Stimulated activated CD4-positive, alpha-beta T cell treated with anti-CD3 and anti-CD28 coated beads, TNF-alpha, amount 100 ng/mL, for 1 hour (primary cell): ENCODE measurements at places on chromosomes 12 and 14.

DNA sequence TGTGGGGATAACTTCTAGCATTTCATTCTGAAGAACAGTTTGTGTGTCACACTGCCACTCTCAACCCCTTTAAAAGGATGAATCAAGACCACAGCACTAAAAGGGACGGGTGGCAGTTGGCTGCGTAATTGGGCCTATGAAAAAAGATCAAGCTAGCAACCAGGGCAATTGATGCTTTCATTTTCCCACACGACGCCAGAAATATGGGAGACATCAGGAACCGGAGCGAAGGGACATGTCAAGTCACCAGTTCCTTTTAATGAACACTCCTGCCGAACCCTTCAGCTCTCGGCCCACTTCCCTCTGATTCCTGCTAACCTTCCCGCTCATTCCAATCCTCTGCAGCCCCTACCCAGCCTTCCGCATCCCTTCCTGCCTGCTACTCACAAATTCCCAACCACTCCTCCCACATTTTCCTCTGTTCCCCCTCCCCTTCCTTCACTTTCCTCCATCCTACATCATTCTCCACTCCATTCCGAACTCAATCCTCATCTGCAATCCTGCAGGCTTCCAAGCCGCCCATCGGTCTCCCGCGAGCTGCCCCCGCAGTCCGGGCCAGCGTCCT, 753 bp downstream of the CSRNP2 start:
- no peak for DNase-seq

DNA sequence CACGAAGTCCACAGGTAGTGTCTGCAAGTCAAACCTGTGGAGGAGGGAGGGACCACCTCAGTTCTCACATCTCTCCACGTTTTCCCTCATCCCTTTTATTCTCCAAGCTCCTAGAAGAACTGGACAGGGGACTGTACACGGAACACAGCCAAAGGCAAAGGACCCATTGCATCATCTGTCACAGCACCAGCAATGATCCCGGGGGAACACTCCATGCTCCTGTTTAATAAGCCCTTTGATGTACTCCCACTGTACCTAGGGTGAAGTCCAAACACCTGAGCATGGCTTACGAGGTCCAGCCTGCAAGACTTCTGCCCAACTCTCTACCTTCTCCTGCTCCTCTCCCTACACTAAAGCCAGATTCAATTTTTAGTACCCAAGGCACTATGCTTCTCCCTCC, 26.5 kb downstream of the PRPF40B start:
- DNase-seq = no peak

DNA sequence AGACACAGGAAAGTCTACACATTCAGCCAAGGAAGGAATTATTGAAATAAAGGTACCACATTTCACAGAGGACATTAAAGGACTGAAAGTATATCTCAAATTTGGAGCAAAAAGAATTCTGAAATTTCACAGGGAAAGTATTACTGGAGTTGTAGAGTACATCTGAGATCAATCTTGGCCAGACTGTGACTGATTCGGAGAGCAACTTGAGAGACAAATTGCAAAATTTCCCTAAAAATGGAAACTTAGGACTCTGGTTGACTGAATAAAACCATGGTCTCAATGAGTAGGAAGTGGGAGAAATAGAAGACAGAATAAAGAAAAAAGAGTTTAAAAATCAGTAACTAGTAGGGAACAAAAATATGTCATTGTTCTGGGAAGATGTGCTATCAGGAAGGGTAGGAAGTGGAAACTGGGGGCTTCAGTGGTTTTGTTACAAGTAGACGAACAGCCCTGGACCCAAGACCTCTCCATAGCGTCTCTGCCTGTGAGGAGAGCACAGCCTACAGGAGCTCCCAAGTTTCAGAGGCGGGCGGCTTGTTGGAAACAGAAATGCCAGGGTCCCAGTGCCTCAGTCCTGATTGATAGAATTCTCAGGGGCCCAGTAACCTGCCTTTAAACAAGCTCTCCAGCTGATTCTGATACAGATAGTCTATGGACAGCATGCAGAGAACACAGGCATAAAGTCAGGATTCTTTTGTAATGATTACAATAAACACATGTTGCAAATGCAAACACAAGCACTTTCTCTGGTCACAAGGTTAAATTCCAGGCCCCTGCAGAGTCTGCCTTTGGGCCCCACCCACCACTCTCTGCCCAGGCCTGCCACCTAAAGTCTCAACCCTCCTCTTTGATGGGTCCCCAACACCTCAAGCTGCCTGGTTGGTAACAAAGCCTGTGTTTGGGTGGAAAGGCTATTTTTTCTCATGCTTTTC, 63.1 kb downstream of the BBS10 start:
- no peak for DNase-seq

GRCh38 chr12:113845900-113846674, 120.0 kb downstream of the RBM19 start:
- DNase-seq = no peak

GRCh38 chr12:79373896-79374499, 316.8 kb downstream of the PAWR start:
- no peak for DNase-seq

GRCh38 chr12:121224591-121224990, 14.7 kb downstream of the P2RX4 start:
- DNase-seq = no peak

GRCh38 chr12:51951843-51952722, 584 bp downstream of the ACVR1B start:
- no peak for DNase-seq

DNA sequence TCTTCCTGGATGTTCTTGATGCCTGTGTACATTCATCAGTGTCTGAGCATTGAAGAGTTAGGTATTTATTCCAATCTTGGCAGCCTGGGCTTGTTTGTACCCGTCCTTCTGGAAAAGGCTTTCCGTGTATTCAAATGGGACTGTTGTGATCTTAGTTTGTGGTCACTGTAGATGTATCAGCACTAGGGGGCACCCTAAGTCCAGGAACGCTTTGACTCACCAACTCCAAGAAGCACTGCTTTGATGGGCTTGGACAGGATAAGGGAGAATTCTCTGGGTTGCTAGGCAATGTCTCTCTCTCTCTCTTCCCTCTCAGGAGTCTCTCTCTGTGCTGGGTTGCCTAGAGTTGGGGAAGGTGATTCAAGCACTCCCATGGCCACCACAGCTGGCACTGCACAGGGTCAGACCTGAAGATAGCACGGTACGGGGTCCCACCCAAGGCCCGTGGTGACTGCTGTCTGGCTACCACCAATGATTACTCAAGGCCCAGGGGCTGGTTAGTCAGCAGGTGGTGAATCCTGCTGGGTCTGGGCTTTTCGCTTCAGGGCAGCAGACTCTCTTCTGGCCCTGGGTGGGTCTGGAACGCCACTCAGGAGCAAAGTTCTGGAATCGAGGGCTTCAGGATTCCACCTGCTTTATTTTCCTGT, 211.1 kb upstream of the RGS6 start:
- DNase-seq = no peak

- no peak for DNase-seq
Observed at GRCh38 chr14:30242744-30243143, 315.1 kb upstream of the PRKD1 start.

GRCh38 chr12:113162102-113163029, 12.8 kb downstream of the CFAP73 start:
- no peak for DNase-seq

GRCh38 chr14:102898776-102899515, 23.5 kb upstream of the AMN start:
- DNase-seq = no peak
